CD8-positive, alpha-beta memory T cell (primary cell): ENCODE measurements at places on chromosomes 5 and 9. TPM values are rescaled to one million over a fixed set of nuclear protein-coding genes. Genes with fewer than 3 reads are reported as not detected.

The CLIC3 gene
- total RNA-seq = 4.1 TPM

The PCDHGA5 gene
- 0.09 TPM for total RNA-seq

The IFNK gene
- total RNA-seq = not detected

GRCh38 chr5:154345255-154345952, 100.4 kb upstream of the SAP30L start:
- no peaks in the 10 kb centered on the region for H3K27me3 ChIP-seq
- H3K4me1 ChIP-seq = no peaks in the 10 kb centered on the region
- no peak overlapping the region for H3K27ac ChIP-seq
